Stimulated activated CD4-positive, alpha-beta T cell treated with anti-CD3 and anti-CD28 coated beads, TNF-alpha, amount 100 ng/mL, for 1 hour (primary cell): ENCODE measurements at places on chromosomes 2 and 18.
A peak's percentile ranks its signal among the peaks of the same experiment; 100 is the strongest.

DNA sequence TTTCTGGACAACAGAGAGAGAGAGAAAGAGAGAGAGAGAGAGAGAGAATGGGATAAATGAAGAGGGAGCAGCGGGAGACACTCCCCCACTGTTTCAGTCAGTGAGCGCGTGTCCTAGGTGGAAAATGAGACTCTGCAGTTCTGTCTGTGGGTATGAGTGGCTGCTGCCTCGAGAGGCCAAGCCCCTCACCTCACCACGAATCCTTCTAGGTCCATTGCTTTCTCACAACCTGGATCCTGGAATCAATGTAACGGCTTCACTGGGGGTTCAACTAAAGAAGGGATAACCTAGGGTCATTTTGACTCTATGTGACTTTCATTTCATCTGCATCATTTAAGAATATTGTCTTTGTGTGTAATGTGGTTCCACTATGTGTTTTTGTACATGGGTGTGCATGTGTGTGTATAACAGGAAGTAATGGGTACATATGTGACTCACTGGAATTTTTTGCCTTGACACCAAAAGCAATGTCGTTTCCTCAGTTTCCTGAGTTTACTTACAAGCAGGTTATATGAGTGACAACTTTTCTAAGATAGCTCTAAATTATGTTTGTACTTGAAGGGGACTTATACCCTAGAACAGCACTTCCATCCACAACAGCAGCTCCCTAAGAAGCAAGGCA, 221.4 kb upstream of the TRIB2 start:
- no peak for DNase-seq

- DNase-seq = no peak
Observed at GRCh38 chr2:65846989-65847678, 414.7 kb upstream of the SPRED2 start.

- no peak for DNase-seq
Observed at GRCh38 chr18:31943878-31944816, 1.2 kb upstream of the TRAPPC8 start.

DNA sequence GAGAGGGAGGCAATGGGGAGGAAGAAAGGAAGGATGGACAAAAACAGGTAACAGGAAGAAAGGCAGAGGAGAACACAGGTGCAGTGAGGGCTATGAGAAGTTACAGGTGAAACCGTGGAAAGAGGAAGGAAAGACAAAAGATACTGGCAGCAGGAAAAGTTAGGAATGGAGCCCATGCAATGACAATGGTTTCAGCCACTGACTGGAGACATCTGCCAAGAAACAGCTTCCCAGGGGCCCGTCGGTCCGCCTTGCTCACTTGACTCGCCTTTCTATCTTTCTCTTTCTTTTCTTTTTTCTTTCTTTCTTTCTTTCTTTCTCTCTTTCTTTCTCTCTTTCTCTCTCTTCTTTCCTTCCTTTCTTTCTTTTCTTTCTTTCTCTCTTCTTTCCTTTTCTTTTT, 37.5 kb downstream of the ST8SIA5 start:
- no peak for DNase-seq

DNA sequence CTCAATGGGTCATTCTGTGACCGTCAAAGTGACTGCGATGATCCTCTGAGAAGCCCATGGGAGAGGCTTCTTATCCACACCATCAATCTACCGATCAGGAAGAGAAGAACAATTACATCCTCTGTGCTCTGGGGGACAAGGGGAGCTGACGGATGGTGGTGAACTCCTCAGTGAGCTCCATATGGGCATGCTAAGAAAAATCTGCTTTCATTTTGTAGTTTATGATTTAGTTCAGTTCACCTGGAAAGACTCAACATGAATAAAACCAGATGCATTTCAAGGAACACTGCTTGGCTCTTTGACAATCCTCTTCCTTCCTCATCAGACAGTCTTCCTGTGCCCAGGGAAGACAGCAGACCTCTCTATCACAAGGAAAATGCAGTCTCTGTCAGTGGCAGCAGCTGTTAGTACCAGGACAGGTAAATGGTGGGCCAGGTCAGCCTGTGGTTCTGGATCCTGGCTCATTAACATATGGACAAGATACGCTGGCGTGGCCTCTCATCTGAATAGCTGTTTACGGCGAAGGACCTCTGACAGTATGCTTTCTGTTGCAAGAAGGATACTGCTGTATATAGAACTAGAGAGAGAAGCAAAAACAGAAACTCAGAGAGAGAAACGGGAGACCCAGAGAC, 176.9 kb downstream of the BCL2 start:
- no peak for DNase-seq

GRCh38 chr18:77061946-77062517, 70.6 kb downstream of the MBP start:
- no peak for DNase-seq

DNA sequence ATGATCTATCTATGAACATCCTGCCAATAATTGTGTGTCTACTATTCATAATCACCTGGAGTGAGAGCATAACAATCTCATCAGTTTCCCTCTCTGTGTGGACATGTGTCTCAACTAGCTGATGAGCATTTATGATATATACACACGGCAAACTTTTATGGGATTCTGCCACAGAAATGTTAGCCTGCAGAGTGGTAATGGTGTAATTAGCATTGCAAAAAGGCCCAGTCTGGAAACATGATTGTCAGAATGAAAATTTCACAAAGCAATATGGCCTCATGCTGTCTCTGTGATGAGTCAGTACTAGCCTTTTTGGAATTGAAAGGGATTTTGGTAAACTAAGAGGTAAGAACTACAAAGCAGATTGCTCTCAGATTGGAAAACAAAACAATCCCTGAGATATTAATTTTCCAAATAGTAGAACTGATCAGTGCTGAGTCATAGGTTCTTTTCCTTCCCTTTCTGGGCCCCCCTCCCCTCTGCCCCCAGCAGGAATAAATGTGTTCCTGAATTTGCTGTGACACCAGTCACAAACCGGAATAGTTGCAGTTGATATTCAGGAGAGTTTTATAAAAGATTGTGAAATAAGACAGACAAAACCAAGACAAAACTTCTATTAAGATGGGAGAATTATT, 189.2 kb downstream of the OSR1 start:
- no peak for DNase-seq

DNA sequence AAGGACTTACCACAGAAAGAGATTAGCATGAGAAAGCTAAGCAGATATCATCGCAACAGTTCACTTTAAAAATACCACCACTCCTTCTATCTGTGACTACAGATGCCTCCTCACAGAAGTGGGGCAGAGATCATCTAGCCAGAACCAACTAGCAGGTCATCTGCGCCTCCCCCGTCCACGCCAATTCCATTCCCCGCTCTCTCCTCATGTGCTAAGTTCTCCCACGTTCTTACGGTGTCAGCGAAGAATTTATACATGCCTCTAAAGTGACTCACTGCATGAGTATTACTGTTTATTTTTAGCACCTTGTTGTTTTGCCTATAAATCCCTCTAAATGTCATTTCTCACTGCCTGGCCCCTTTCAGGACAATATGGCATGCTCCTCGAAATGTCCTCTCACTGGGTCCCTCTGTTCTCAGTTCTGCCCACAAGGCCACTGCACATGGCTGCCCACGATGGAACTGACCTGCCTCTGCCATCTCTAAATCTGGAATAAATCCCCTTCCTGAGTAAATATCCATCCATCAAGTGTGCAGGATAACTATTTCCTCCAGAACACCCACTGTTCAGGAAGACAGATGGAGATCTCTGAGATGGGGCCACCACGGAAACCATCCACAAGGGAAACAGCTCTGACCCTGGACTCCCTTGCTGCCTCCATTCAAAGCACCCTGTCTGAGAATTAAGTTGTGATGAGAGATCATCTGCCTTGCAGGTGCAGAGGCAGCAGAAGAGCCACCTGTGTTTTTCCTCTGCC, 137.7 kb downstream of the IRS1 start:
- no peak for DNase-seq

- DNase-seq = no peak
Observed at GRCh38 chr2:178101321-178102079, 10.7 kb upstream of the RBM45 start.

- no peak for DNase-seq
Observed at GRCh38 chr2:157931542-157931941, 55.4 kb upstream of the ACVR1 start.

DNA sequence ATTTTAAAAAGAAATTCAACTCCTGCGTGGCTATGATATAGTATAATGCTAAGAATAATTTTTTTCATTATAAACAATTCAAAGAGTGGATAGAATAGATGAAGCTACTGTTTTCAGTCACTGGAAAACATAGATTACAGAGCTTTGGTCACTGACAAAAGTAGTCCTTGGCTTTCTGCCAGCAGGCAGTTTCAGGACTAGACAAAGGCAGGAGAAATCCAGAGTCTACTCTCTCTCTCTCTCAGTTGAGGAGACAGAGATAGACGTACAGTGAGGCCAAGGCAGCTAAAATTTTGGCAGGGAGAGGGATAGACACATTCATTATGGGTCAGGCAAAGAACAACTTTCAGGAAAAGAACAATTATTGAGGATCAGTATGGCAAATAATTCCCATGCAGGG, 491.4 kb upstream of the CRIM1 start:
- DNase-seq = no peak

GRCh38 chr2:128797533-128797932, 478.9 kb upstream of the HS6ST1 start:
- DNase-seq = no peak

DNA sequence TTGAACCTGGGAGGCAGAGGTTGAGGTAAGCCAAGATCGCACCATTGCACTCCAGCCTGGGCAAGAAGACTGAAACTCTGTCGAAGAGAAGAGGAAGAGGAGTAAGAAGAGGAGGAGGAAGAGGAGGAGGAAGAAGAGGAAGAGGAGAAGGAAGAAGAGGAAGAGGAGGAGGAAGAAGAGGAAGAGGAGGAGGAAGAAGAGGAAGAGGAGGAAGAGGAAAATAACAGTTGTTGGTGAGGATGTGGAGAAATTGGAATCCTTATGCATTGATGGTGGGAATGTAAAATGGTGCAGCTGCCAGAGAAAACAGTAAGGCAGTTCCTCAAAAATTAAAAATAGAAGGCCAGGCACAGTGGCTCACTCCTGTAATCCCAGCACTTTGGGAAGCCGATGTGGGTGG, 8.5 kb upstream of the NCL start:
- no peak for DNase-seq

DNA sequence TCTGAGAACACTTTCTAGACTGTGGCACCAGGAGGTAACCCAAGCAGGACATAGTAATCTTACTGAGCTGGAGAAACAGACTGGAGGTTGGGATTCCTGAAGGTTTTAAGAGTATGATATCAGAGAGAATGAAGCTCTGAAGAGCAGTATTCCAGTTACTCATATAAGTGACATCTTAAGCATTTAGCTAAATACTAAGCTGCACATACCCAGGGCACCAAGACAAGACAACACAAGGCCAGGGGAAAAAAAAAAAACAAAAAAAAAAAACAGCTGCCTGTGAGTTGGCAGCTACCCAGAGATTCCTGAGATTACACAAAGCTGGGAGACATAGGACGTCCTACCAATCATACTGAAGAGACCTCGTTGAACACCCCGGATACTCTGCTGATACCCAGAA, 175.8 kb downstream of the SRBD1 start:
- no peak for DNase-seq

GRCh38 chr18:22115573-22115972, 53.8 kb upstream of the GATA6 start:
- no peak for DNase-seq

DNA sequence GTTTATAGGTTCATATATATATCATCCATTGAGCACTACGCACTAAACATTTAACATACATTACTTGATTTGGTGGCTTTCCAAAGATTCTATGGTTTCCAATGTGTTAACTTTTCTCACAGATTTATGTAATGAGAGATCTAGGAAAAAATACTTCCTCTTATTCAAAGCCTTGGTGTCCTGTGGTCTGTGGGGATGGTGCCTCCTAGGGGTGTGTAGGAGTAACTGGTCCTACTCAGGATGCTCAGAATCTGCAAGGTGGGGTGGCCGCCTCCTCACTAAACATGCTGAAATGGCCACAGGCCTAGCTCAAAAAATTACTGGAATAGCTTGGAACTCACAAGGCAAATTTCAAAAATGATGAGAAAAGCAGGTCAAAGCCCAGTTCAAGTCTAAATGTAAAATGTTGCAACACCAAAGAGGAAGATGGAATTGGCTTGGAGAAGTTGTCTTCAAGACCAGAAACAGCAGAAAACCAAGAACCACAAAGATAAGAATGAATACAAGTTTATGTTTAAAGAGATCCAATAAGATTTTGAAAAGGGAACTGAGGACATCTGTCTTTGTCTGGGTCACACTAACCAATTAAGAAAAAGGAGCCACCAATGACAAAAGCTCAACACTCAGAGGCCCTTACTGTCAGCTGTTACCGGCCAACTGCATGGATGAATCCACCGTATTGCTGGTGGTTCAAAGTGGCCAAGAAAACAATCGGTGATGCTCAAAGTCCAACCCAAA, 11.5 kb downstream of the GPR55 start:
- DNase-seq = no peak

DNA sequence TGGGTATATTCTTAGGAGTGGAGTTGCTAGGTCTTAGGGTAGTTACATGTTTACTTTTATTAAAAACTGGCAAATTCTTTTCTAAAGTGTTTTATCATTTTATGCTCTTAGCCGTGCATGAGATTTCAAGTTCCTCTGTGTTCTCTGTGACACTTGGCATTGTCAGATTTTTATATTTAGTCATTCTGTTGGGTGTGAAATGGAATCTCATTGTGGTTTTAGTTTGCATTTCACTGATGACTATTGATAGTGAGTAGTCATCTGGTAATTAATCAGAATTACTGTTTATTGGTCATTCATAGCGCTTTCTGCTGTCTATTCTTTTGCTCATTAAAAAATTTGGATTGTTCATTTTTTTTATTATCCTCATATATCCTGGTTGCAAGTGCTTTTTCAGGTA, 34.1 kb downstream of the RAB3GAP1 start:
- no peak for DNase-seq

- DNase-seq = no peak
Observed at GRCh38 chr2:68730828-68731227, 3.8 kb upstream of the ARHGAP25 start.

DNA sequence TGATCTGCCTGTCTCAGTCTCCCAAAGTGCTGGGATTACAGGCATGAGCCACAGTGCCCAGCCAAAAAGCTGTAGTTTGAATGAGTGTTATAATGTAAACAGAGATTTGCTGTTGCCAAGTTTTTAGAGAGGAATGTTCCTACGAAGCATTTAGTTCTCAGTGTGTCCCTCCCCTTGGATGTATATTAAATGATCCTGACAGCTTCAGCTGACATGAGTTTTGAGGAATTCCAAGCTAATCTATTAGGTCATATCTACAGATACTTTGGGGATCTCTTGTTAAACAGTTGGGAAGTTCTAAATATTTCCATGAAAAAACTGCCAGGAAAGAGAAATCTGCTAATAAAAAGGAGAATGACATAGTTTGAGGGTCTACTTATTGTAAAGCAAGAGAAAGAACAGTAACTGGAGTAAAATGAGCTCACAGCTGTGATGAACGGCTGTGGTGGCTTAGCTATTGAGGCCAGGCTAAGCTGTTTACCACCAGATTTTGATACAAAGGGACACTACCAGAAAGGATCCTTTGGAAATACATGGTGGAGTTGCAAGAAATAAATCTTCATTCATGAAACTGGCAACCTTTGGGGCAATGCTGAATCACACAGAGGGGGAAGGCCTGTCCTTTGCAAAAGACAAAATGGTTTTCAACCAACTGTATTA, 2.6 kb upstream of the STON1 start:
- no peak for DNase-seq

- DNase-seq = peak; percentile 60
Observed at GRCh38 chr2:9142551-9143263, 63.9 kb upstream of the ASAP2 start.
